Epithelial cell of umbilical artery (primary cell): ENCODE measurements at places on chromosomes 12 and 14. TPM values are rescaled to one million over a fixed set of nuclear protein-coding genes. Genes with fewer than 3 reads are reported as not detected.

Gene TBX3
- total RNA-seq: 0.97 and 1.7 TPM in 2 replicates

Gene GALNT9
- total RNA-seq: 0.32 and 0.76 TPM in 2 replicates

Gene GNB3
- total RNA-seq: 0.65 and 1.4 TPM in 2 replicates

Gene TSPAN19
- total RNA-seq: not detected in 2 replicates

Gene LRR1
- 34.4 and 41.3 TPM in 2 replicates for total RNA-seq

Gene C3AR1
- total RNA-seq: under 0.01 and 0.15 TPM in 2 replicates

Gene AMN
- 0.32 TPM in 1 of 2 replicates, not detected in the other for total RNA-seq

Gene PRB2
- not detected in 2 replicates for total RNA-seq

Gene ANAPC7
- total RNA-seq: 53.6 and 72.0 TPM in 2 replicates

Gene TXNDC16
- 2.3 and 3.5 TPM in 2 replicates for total RNA-seq

Gene RPGRIP1
- total RNA-seq: not detected in 2 replicates

Gene PLEKHG3
- total RNA-seq: 1.9 and 4.1 TPM in 2 replicates

Gene LIN7A
- total RNA-seq: 1.8 and 3.6 TPM in 2 replicates

Gene KLRC4
- not detected in 2 replicates for total RNA-seq

Gene CLEC4D
- total RNA-seq: not detected in 2 replicates

Gene CLEC2A
- total RNA-seq: not detected in 2 replicates

Gene EFS
- total RNA-seq: not detected in 2 replicates

Gene MDGA2
- total RNA-seq: not detected in 2 replicates

Gene CMA1
- not detected in 2 replicates for total RNA-seq

Gene SERPINA1
- not detected in 2 replicates for total RNA-seq

Gene ARL1
- total RNA-seq: 81.8 and 88.4 TPM in 2 replicates

Gene P3H3
- total RNA-seq: 81.9 and 98.6 TPM in 2 replicates

Gene KRT74
- not detected in 2 replicates for total RNA-seq

Gene SLIRP
- 246 and 297 TPM in 2 replicates for total RNA-seq

Gene SRGAP1
- total RNA-seq: 1.3 and 4.0 TPM in 2 replicates

Gene SDS
- total RNA-seq: not detected in 2 replicates
